Kidney (tissue), 22 donors: ENCODE measurements at places on chromosomes 7 and 10.

DNA sequence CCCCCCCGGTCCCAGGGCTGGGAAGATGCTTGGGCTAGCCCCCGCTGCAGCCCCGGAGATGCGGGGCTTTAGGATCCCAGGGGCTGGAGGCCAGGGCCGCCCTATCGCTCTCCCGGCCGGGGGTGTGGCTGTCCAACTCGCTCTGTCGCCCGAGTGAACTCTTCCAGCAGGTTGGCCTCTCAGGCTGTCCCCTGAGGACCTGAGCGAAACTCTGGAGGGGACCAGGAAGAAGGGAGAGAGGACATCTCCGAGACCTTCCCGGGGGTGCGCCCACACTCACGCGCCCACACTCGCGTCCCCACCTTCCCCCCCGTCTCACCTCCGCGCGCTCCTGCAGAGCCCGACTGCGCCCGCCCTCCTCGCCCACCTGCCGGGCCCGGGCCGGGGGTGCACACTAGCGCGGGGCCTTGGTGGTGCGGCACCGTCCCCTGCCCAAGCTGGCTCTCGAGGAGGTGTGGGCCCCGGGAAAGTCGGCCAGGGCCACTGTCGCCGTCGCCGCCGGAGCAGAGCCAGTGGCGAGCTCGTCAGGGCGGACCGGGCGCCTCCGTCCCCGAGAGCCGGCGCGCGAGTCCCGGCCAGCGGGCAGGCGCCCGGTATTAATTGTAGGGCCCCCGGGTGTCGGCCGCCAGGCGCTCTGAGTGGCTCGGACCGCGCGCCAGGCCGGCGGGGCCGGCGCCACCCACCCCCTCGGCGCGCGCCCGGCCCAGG, 101.7 kb upstream of the SVIL start:
- DNase-seq: peak; percentile 79

DNA sequence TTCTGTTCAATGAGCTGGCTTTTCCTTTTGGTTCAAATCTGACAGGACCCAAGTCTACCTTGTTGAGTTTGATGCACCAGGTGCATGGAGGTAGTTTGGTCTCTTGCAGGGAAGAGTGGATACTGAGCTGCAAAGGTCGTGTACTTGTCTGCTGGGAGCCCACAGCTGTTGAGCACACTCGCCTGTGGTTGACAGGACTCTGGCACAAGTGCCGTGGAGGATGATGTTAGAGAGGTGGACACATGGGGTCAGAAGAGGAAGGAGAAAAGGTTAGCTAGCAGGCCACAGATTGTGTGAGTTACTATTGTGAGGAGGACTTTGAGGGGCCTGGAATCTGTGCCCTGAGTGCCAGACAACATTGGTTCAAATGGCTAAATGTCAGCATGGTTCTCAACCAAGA, 197.3 kb downstream of the CREB5 start:
- no peak for DNase-seq

GRCh38 chr7:130708766-130709165, 22.4 kb upstream of the TSGA13 start:
- no peak for DNase-seq

- DNase-seq: no peak
Measured at GRCh38 chr10:101032637-101033224, 1.7 kb downstream of the SFXN3 start.

- no peak for DNase-seq
Measured at GRCh38 chr7:106018566-106019469, 55.8 kb downstream of the CDHR3 start.

DNA sequence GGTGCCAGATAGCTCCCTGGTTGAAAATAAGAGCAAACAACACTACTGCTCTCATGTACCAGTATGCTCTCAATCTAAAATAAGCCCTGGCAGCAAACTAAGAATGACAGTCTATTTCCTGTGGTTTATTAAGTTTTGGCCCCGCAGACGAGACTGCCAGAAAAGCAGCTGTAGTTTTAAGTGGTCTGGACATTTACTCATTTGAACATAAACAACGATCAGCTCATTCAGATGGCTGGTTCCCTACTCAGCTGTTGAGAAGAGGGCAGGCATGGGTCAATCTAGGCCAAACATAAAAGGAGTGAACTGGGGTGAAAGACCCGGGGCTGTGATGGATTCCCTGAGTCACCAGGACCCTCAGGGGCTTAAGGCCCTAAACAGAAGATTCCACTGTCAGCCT, 4.5 kb downstream of the TRIL start:
- no peak for DNase-seq

- DNase-seq: no peak
Measured at GRCh38 chr10:69979174-69979573, 73.5 kb upstream of the MACROH2A2 start.

- DNase-seq: no peak
Measured at GRCh38 chr10:49323171-49323895, 24.4 kb downstream of the C10orf71 start.

GRCh38 chr7:158279539-158280447, 307.8 kb downstream of the PTPRN2 start:
- peak; percentile 59 for DNase-seq

- DNase-seq: no peak
Measured at GRCh38 chr7:47314728-47315607, 266.9 kb downstream of the TNS3 start.

GRCh38 chr10:121084016-121084674, 233.0 kb downstream of the WDR11 start:
- DNase-seq: no peak

DNA sequence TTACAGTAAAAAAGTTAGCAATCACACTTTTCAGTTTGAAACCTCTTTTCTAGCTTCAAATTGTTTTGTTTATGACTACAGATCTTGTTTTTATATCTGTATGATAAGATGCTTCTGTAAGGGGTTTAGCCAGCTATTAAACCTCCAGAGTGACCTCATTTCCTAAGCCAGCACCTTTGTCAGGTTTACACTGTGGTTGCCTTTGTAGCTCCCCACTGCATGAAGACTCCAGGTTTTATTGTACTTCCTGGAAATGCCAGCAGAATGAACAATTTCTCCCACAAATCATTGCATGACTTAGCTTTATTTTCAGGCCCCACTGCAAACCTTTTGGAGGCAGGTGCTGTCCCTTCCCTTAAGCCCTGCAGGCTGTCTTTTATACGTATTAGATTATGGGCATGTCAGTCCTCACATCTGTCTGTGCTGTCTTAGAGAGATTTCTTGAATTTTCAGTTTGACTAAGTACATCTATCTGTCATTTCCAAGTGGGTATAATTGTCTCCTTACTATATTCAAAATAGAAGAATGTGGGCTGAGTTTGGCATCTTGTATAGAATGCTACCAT, 8.2 kb upstream of the AGR3 start:
- no peak for DNase-seq

GRCh38 chr7:25308906-25309705, 80.8 kb upstream of the NPVF start:
- DNase-seq: no peak

DNA sequence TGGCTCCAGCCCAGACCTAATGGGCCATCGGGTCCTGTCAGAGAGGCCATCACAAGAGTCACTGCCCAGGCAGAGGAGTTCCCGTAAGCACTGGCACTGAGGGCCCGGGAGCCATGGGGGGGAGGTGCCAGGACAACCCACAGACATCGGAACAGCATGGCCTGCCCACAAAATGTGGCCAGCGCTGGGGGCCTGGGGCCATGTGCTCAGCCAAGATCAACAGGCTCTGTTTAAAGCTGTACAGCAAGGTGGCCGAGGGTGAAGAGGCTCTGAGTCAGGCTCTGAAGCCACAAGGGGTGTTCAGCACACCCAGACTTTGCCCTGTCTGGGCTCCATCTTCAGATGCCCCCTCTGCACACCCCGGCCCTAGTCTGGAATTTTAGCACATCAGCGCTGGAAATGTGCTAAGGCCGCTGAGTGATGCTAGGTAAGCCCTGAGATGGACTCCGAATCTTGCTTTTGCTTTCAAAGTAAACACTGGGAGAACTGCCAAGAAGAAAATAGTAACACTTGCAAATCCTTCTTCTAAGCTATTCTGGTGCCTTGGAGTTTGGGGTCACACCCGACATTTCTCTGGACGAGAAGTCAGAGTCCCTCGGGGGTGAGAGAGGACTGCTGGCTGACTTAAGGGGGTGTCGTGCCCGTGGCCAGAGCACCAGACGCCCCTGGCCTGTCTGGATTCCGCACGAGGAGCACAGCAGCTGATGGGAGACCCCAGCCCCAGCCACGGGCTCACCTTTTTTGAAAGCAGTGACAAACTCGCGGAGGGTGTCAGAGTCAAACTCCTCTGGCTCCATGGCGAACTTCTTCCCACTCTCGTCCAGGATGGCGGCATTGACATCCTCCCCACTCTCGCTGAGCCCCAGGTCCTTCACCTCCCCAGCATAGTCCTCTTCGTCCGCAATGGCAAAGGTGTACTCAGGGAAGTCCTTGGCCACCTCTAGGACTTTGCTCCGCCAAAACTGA, 23.6 kb downstream of the PDIA4 start:
- no peak for DNase-seq

DNA sequence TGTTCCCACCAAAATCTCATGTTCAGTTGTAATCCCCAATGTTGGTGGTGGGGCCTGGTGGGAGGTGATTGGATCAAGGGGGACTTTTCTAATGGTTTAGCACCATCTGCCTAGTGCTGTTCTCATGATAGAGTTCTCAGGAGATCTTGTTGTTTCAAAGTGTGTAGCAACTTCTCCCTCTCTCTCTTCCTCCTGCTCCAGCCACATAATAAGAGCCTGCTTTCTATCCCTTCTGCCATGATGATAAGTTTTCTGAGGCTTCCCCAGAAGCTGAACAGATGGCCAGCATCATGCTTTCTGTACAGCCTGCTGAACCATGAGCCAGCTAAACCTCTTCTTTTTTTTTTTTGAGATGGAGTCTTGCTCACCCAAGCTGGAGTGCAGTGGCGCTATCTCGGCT, 910.6 kb downstream of the KCNMA1 start:
- no peak for DNase-seq

GRCh38 chr10:33781606-33782395, 447.3 kb upstream of the NRP1 start:
- DNase-seq: no peak

DNA sequence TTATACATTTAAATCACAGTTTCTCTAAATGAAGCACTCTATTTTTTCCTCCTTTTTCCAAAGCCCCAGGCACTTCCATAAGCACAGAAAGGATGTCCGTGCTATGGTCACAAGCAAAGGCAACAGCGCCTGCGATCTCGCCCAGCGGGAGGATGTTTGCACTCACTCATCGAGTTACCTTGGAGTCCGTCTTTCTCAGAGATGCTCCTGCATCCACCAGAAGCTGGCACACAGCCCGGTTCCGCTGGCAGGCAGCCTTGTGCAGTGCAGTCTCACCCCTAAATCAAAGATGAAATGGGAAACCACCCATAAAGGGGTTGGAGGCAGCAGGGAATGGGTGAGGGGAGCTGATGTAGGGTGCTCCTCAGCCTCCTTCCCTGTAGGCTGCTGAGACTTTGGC, 51.9 kb upstream of the PTN start:
- no peak for DNase-seq

GRCh38 chr7:98740643-98741042, 123.6 kb downstream of the NPTX2 start:
- DNase-seq: no peak

- DNase-seq: no peak
Measured at GRCh38 chr7:85688712-85689111, 501.9 kb upstream of the SEMA3D start.

- DNase-seq: no peak
Measured at GRCh38 chr10:8531116-8531515, 476.6 kb downstream of the GATA3 start.

DNA sequence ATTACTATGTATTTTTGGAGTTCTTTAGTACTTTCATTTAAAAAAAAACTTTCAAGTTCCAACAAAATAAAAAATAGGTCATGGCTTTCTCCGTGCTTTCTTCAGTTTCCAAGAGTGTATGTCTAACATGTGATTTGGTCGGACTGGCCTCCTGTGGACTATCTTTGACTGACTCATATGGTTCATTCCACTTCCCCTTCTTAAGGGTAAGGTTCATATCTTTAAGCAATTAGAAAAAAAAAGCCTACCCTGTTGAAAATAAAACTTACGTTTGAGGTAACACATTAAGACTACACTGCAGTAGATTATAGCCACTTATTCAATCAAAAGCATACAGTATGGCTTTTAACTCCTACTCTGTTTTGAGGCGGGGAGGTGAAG, 112.8 kb upstream of the AHR start:
- DNase-seq: no peak

DNA sequence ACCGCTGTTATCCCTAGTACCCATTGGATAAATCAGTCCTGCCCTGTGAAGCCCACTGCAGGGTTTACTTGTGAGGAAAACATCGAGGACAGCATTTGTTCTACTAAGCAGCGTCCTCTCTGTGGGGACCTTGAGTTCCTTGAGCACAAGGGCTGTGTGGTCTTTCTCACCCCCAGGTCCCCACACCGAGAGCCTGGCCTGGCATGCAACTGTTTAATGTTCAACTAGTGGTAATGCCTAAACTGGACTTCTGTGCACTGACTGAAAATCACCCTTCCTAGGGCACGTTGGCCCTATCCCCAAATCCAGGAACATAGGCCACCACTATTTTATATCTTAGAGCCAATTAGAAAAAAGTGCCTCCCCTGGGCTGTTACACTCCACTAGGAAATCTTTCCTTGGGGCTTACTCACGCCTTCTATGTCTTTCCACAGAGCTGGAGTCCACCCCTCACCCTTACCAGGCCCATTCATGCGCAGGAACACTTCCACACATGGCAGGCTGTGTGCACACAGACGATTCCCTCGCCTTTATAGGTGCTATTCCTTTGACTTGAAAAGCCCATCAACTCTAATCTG, 1.7 kb upstream of the TMEM213 start:
- DNase-seq: no peak

DNA sequence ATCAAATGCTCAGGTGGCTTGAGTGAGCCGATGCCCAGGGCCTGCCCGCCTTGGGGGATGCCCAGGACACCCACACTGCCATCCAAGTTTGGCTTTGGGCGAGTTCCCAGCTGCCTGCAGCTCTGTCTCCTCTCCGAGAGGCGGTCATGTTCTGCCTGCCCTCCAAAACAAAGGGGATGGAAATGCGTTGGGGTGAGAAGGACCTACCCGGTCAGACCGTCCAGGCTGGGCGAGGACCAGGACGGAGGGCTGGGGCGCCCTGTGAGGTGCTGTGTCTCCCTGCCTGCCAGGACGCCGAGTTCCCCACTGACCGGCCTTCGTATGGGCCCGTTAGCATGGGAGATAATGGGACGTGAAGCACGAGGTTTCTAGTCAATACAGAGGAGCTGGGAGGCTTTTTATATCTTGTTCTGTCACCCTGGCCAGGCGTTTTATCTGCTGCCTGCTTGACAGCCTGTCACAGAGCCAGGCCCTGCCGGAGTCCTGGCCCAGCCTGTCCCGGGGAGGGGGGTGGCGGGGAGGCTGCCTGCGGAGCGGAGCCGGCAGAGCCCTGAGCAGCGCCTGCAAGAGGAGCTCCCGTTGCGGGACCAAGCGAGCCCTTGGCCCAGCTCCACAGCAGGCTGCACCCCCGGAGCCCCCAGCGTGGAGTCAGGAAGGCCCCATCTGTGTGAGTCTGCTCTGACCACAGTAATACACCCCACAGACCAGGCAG, 22.0 kb upstream of the ELFN1 start:
- peak; percentile 49 for DNase-seq
